Activated CD8-positive, alpha-beta memory T cell treated with anti-CD3 and anti-CD28 coated beads for 48 hours (primary cell): ENCODE measurements at places on chromosomes 13 and 19.

DNA sequence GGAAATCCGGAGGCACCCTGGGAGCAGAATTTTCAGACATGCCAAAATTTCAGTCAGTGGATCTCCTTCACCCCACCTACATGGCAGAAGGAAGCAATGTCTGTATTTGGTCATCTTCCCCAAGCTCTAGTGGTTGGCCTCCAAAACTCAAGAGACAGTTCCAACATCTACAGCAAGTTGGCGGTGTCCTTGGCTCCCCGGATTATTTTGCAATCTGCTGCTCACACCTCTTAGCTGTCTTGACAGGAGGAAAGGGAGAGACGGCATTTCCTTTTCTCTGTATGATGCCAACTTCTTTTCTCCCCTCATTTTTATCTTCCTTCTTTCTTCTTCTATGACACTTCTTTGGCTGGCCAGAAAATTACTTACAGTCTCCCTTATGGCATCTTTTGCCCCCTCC lies 159.9 kb downstream of the SUCLA2 start:
- no peak for DNase-seq

GRCh38 chr13:51645154-51645650 lies 60.9 kb downstream of the WDFY2 start:
- DNase-seq: no peak

DNA sequence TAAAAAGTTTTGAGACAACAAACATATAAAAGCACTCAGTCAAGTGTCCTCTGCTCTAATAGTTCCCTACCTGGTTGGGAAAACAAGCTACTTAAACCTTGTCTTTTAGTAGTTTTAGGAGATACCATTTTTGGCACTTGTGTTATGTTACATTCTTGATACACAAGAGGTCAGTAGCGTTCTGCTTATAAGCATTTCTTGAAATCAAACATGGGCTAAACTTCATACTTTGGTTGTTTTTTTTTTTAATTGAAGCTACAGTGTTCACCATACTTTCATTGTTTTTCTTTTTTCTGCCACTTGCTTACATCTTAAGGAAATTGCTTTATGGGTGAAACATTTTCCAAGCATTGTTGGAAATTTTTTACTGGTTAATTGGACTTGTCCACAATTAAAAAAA lies 12.9 kb downstream of the NHLRC3 start:
- no peak for DNase-seq

DNA sequence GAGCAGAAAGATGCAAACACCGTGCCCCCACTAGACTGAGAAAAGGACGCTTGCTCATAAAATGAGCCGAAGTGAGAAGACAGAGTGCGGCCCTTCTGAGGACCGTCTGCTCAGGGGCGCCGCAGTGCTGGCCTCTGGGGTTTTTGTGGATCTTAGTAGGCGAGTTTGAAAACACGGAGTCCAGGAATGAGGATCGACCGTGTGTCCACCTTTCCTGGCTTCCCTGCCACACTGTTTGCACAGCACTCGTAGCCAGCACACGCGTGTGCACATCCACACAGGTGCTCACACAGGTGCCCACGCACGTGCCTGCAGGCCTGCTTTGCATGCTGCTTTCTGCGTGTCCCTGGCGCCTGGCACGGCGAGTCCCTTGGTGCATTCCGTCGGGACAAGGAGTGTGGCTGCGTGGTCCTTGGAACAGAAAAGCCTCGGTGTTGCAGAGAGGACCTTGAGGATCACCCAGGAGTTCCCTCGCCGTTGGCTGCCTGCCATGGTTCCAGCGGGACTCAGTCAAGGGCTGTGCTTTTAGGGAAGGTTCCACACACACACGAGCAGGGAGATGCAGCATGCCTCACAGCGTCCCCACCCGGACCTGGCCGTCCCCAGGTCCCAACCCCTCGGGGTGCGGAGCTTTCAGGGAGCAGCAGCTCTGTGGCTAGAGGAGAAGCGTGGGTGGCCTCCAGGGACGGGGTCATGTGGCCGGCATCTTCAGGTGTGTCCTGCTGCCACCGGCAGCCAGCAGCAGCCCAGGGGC lies 10.1 kb upstream of the ZNF554 start:
- no peak for DNase-seq
